Naive thymus-derived CD8-positive, alpha-beta T cell (primary cell): ENCODE measurements at places on chromosomes 4 and X. TPM values are rescaled to one million over a fixed set of nuclear protein-coding genes. Genes with fewer than 3 reads are reported as not detected.
A peak's percentile ranks its signal among the peaks of the same experiment; 100 is the strongest.

The VEGFC gene
- polyA plus RNA-seq, result not detected

DNA sequence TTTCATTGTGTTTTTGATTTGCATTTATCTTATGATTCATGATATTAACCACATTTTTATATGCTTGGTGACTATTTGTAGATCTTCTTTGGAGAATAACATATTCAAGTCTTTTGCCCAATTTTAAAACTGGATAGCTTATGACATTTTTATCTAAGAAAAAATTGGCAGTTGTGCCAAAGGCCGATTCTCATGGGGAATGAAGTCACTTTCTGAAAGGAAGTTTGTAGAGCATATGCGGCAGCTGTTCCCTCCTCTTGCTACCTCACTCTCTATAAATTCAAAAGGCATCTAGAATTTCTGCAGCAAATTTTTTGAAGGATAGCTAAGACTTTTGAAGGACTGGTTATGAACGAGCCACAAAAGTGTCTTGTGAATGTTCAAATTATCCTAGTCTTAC lies 2353.5 kb downstream of the ARAP2 start:
- DNase-seq, result no peak

- DNase-seq, result peak; percentile 21
Observed at GRCh38 chrX:18424482-18425198, 768 bp upstream of the CDKL5 start.

- no peak for DNase-seq
Observed at GRCh38 chr4:37629713-37630112, 56.5 kb downstream of the RELL1 start.
